Fibroblast of skin of right quadriceps (primary cell): ENCODE measurements at places on chromosomes 2 and 18.
A peak's percentile ranks its signal among the peaks of the same experiment; 100 is the strongest.

GRCh38 chr2:28638102-28638501, 113.5 kb upstream of the PPP1CB start:
- no peak for DNase-seq

- no peak for DNase-seq
These were observed 111.9 kb downstream of the RGPD3 start for GRCh38 chr2:106356291-106356690.

GRCh38 chr2:203987959-203988358, 51.4 kb downstream of the ICOS start:
- DNase-seq, result no peak

DNA sequence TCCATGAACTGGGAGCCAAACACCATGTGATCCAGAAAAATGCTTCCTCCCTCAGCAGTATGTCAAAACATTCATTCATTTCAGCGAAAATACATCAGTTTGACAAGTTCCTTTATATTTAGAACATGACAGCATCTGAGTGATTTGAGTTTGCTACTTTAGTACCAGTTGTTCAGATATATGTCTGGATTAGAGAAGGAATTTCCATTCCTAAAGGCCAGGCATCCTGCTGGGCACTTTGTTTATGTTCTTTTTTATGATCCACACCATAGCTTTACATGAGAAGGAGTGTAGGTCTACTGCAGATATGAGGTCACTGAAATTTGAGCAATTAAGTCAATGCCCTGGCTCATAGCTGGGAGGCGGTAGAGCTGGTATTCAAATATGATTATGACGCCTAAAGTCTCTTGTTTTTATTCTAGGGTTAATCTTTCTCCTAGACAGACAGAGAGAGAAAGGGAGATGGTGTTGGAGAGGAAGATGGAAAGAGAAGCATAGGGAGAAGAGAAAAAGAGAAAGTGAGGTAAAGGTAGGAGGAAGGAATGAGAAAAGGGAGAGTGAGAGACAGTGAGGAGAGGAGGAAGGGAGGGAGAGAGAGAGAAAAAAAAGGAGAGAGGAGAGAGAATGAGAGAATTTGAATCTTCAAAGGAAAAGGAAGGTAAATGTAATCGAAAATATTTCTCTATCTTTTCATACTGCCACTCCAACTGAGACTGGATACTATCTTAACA, 839.5 kb upstream of the FANCL start:
- no peak for DNase-seq

- DNase-seq, result no peak
These were observed 19.1 kb downstream of the MAL start for GRCh38 chr2:95044601-95045000.

DNA sequence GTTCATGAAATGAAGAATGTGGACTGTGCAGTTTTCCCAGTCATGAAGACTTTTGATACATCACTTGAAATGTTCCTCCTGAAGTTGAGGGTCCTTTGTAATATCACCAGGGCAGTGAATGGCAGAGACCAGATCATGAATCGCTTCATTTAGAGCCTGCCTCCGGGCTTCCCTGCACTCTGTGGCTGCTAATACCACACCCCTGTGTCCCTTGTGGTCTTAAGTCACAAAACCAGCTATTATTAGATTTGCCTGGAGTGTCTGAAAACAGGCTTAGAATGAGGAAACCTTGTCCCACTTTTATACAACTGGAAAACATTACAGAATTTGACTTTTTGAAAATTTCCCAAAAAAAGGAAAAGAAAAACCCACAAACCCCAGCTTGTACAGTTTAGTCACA, 147.9 kb downstream of the MGAT5 start:
- DNase-seq, result peak; percentile 20

- peak; percentile 62 for DNase-seq
These were observed 63.0 kb upstream of the COX7A2L start for GRCh38 chr2:42424033-42424432.

DNA sequence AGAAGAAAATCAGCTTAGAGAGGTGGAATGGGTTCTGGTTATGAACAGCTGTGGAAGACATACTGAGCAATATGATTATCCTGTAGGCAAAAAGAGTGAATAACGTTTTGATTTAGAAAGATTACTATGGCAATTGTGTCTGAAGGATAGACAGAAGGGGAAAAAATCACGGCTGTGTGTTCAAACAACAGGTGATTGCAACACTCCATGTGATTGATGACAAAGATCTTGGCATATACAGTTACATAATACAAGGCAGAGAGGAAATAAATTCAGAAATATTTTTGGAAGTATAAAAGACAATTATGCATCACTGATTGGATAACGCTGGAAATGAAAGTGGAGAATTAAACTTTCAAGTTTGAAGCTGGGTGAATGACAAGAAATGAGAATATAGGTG, 58.5 kb upstream of the KCNJ3 start:
- DNase-seq, result no peak

- no peak for DNase-seq
These were observed 69.0 kb upstream of the DSG1 start for GRCh38 chr18:31248783-31249521.

GRCh38 chr2:64140665-64141200, 3.5 kb downstream of the PELI1 start:
- DNase-seq, result no peak

GRCh38 chr2:119753930-119754321, 5.8 kb upstream of the PTPN4 start:
- no peak for DNase-seq

- peak; percentile 28 for DNase-seq
These were observed 8.7 kb downstream of the OTOF start for GRCh38 chr2:26469092-26469710.

GRCh38 chr2:147331790-147332419, 512.9 kb upstream of the ACVR2A start:
- no peak for DNase-seq

DNA sequence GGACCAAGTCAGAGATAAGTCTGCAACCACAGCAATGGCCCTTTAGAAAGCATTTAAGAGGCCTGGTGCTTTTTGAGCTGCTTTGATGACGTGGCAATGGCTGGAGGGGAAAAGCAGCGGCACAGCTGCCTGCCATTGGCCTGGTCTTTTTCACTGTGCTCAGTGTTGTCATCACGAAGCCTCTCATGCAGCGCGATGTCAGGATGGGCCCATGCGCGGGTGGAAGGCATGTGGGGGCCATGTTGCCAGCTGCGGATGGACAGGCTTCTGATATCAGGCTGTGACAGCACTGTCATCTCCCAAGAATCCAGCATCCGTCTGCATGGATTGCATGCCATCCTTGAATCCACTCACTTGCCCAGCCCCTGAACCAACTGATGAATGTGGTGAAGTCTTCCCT, 204.5 kb downstream of the ACKR3 start:
- DNase-seq, result no peak

GRCh38 chr2:152307863-152308262, 27.1 kb upstream of the FMNL2 start:
- DNase-seq, result peak; percentile 20

DNA sequence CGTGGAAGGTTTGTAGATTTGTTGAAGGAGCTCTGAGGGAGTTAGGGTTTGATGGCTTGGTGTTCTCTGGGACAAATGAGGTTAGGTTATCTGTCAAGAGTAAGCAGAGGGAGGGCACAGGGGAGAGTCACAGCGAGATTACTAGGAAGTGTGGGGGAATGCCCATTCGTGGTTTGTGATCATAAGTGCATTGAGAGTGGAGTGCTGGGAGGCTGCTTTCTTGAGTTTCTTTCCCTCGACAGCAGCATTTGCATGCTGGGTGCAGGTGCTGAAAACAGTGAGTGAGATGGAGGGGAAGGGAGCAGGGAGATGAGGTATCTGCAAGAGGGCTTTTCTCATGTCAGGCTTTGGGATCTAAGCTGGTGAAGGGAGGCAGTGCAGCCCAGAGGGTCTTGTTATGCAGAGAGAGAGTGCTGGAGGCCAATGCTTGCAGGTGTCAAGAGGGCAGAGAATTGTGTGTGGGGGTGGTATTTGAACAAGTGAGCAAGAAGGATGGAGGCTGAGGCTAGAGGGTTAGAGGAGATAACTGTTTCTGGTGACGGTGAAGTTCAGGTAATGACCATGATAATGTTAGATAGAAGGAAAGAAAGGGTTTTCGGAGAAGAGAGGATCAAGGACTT, 8.8 kb downstream of the RALB start:
- no peak for DNase-seq

DNA sequence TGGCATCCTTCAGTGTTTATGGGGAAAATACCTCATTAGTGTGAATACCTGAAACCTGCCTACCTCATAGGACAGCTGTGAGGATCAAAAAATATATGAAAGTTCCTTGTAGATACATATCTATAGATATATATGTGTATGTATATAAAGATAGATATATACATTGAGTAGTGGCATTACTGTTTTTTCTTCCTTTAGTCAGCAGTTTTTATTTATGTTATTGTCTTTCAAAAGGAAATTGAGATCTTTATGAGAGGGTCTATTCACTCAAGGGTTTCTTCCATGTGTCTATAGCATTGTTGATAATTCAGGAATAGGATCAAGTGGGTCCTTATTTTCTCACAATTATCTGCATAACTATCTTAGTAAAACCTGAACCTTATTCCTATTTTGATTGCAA, 6.6 kb downstream of the RMP24 start:
- DNase-seq, result no peak

GRCh38 chr18:58314284-58314683, 270.3 kb downstream of the NEDD4L start:
- peak; percentile 95 for DNase-seq

- DNase-seq, result no peak
These were observed 4.0 kb downstream of the REEP1 start for GRCh38 chr2:86333378-86333777.

GRCh38 chr2:195596840-195597239, 60.2 kb upstream of the SLC39A10 start:
- DNase-seq, result no peak

DNA sequence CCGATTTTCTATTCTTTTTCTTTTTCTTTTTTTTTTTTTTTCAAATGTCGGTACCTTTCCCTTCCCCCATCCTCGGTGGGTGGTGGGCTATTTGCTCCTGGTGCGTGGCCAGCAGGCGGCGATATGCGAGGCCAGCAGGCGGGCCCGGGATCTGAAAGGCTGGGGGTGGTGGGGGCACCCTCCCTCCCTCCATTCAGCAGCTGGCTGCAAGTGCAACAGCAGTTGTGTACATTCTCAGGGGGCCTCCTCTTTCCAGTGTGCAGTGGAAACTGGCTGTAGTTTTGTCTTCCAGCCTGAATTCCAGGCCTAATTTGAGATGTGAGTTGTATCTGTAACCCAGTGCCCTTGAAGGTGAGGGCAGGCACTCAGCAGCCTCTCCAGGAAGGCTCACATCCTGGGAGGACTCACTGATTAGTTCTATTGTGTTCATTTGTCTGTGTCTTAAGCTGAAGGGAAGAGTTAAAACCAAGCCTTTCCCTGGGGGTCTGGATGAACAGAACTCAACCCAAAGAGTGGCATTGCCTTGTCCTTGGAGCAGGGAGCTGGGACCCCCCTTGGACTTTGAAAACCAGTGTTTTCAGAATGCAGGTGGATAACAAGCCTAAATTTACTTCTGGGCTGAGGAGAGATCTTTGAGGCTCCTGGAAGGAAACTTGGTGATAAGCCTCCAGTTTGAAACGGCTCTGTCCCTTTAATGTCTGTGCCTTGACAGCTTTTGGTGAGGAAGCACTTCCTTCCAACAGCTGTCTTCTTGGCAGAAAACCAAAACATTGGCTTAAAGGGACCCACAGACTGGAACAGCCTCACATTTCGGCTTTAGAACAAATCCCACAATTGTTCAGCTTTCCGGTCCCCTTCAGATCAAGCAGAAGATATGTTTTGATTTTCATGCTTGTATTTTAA, 3.3 kb downstream of the MYCN start:
- DNase-seq, result peak; percentile 15

- peak; percentile 53 for DNase-seq
These were observed 761.6 kb downstream of the DSC3 start for GRCh38 chr18:30280861-30281470.

GRCh38 chr2:15058015-15058720, 425.7 kb downstream of the LRATD1 start:
- DNase-seq, result no peak

DNA sequence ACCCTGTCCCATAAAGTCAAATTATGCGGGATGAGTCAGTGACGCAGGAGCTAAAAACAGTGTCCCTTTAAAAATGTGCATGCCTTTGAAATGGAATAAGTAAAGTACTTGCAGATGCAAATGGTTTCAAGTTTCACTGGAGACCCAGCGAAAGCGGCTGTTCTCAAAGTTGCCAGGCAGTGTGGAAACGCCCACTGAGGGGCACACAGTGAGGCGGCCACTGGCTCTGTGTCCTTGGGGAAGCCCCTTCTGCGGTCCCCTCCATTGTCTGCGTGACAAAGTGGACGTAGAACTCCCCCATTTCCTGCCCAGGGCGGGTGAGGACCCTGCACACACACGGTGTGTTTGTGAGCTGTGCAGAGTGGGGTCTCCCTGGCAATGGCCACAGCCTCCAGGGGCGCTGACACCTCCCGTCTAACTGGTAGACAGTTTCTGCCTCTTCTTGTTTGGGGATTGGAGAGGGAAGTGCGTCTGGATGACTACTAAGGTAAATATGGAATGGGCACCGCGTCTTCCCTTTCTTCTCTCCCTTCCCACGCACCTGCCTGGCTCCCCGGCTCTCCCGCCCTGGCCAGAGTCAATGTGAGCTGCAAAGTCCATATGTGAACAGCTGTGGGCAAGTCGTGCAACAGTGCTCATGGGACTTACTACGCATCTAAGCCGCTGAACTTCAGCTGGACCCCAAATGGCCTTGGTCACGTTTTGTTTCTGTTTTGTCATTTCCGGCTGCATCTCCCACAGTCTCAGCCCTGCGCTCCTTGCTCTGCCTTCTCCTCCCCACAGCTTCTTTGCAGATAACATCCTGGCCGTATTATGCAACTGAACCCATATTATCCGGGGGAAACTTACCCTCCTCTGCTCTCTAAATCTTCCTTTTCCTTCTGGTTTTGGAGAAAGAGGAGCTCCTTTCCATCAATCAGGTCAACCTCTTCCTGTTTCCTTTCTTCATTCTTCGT, 33.7 kb upstream of the ZNF516 start:
- peak; percentile 57 for DNase-seq

- no peak for DNase-seq
These were observed 328.7 kb upstream of the FAM98A start for GRCh38 chr2:33927756-33928155.

DNA sequence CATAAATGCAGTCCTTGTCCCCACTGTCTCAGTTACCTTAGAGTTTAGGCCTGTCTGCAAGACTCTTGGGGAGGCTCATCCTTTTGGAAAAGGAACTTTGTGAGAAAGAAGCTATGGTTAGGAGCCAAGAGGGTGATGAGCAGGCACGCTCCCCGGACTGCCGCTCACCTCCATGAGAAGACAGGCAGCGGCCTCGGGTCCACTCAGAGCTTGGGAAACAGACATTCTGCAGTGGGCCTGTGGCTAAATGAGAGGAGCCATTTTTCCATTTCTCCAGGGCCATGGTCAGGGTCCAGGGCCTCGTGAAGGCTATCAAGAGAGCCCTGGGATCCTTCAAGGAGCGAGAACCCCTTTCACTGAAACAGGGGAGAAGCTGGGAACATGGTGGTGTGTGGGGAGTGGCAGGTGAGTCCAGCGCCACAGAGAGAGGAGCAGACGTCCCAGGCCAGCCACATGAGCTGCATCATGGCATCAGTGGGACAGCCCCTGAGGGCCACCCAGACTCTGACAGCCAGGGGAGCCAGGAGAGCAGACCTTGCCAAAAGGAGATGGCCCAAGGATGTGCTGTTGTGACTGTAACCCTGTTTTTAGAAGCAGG, 4.0 kb upstream of the TEX51 start:
- DNase-seq, result no peak

GRCh38 chr2:70728128-70728527, 39.9 kb downstream of the ADD2 start:
- DNase-seq, result peak; percentile 39

GRCh38 chr2:126303113-126303512, 352.8 kb upstream of the GYPC start:
- DNase-seq, result no peak

GRCh38 chr2:177799531-177799930, 273.0 kb downstream of the PDE11A start:
- no peak for DNase-seq
